BE2C (cell line): ENCODE measurements at places on chromosomes 4 and X.

- no peak for DNase-seq
Observed at GRCh38 chr4:2702361-2702760, 53.8 kb downstream of the TNIP2 start.

GRCh38 chr4:1551211-1551610 lies 132.9 kb downstream of the FAM53A start:
- no peak for DNase-seq

DNA sequence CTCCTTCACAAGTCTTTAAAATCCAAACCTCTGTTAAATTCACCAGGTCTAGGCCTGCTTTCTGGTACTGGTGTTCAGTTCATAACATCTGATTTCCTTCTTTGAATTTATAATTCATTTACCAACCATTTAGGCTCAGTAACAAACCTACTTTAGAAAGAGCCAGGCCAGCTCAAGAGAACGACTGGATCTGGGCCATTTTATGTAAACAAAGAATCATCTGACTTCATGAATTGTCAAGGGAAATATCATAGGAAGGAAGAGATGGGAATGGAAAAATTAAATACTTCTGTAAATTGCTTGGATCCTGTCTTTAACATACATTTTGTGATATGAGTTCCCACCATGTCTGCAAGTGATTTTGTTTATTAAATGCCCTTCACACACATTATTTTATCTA lies 36.5 kb downstream of the DCHS2 start:
- DNase-seq, result no peak

GRCh38 chr4:39124885-39125599 lies 57.3 kb upstream of the WDR19 start:
- no peak for DNase-seq

- no peak for DNase-seq
Observed at GRCh38 chr4:128162434-128162833, 101.3 kb downstream of the LARP1B start.

GRCh38 chr4:4969298-4969697 lies 50.0 kb downstream of the CYTL1 start:
- DNase-seq, result no peak

GRCh38 chrX:40199704-40200103 lies 101.9 kb upstream of the BCOR start:
- no peak for DNase-seq

GRCh38 chr4:119854364-119854763 lies 212.3 kb downstream of the MAD2L1 start:
- no peak for DNase-seq

GRCh38 chr4:140308366-140309123 lies 64.9 kb upstream of the SCOC start:
- DNase-seq, result no peak
